ENCODE measurements at places on chromosomes 4 and X.

GRCh38 chr4:76001700-76002099, 5.6 kb downstream of the CXCL9 start:
- DNase-seq, result peak; percentile 62

GRCh38 chr4:30601070-30601865, 118.9 kb upstream of the PCDH7 start:
- no peak for DNase-seq

GRCh38 chrX:1358793-1359476, 22.4 kb downstream of the IL3RA start:
- no peak for DNase-seq

GRCh38 chr4:168646001-168646768, 149.3 kb downstream of the PALLD start:
- no peak for DNase-seq

GRCh38 chr4:40555176-40555900, 74.3 kb downstream of the RBM47 start:
- peak; percentile 18 for DNase-seq

DNA sequence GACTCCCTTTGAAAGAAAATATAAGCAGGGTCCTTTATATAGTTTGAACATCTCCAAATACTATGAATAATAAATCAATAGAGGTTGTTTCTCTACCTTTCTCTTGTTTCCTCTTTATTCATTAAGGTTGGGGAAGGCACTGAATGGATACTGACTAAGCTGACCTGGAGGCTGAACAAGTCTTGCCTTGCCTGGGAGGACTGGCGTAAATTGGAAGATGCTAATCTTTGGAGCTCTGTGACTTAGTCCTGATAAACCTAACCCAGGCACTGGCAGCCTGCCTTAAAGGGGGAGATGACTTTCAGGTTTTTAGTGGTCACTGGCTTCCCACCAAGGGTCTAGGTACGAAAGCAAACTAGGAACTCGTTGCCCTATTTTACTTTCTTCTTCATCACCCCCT, 10.5 kb downstream of the CCDC160 start:
- DNase-seq, result no peak

DNA sequence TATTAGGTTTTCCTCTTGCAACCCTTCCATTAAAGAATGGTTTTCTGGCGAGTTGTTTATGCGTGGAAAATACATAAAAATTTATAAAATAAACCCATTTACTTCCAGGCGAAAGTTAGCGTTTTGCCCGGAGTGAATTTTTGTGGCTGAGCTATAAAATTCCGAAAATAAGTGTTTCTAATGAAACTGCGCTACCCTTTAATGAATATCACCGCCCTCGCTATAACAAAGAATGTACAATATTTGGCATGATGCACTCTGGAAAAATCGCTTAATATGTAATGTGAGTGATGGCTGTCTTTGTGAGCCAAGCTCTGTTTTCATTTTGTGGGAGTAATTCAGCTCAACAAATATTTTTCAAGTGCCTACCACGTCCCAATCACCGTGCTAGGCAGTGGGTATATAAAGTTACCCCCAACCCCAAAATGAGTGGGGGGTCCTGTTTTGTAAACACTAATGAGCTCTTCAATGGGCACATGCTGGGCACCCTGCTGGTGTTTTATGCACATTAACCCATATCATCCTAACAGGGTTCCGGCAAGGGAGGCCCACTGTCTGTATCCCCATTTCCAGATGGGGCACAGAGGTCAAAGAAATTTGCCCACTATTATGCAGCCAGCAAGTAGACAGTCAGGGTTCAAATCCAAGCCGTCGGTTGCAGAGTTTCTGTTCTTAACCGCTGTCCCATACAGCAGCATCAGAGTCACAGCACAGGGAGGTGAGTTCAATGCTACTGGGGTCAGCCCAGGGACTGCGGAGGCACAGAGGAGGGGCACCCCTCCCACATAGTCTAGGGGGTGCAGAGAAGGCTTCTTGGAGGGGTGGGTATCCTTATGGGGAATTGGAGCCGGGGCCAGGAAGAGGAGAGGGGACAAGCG, 65.7 kb upstream of the STX18 start:
- no peak for DNase-seq

GRCh38 chrX:148161701-148162100, 180.6 kb downstream of the FMR1NB start:
- no peak for DNase-seq

GRCh38 chr4:145338568-145338967, 143.1 kb upstream of the SMAD1 start:
- no peak for DNase-seq

GRCh38 chr4:5127556-5127955, 76.3 kb downstream of the STK32B start:
- DNase-seq, result no peak

- peak; percentile 0 for DNase-seq
Observed at GRCh38 chrX:15546745-15547144, 46.1 kb downstream of the BMX start.

DNA sequence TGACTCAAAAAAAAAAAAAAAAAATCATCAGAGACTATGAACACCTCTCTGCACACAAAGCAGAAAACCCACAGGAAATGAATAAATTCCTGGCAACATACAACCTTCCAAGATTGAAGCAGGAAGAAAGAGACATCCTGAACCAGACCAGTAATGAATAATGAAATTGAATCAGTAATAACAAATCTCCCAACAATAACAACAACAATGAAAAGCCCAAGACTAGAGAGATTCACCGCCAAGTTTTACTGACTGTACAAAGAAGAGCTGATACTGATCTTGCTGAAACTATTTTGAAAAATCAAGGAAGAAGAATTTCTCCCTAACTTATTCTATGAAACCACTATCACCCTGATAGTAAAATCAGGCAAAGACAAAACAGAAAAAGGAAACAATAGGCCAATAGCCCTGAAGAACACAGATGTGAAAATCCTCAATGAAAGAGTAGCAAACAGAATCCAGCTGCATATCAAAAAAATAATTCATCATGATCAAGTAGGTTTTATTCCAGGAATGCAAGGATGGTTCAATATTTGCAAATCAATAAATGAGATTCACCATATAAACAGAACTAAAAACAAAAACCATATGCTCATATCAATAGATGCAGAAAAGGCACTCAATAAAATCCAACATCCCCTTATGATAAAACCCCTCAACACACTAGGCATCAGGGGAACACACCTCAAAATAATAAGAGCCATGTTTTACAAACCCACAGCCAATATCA, 31.0 kb upstream of the PLK4 start:
- no peak for DNase-seq

- no peak for DNase-seq
Observed at GRCh38 chr4:119299260-119299671, 22.7 kb downstream of the FABP2 start.

DNA sequence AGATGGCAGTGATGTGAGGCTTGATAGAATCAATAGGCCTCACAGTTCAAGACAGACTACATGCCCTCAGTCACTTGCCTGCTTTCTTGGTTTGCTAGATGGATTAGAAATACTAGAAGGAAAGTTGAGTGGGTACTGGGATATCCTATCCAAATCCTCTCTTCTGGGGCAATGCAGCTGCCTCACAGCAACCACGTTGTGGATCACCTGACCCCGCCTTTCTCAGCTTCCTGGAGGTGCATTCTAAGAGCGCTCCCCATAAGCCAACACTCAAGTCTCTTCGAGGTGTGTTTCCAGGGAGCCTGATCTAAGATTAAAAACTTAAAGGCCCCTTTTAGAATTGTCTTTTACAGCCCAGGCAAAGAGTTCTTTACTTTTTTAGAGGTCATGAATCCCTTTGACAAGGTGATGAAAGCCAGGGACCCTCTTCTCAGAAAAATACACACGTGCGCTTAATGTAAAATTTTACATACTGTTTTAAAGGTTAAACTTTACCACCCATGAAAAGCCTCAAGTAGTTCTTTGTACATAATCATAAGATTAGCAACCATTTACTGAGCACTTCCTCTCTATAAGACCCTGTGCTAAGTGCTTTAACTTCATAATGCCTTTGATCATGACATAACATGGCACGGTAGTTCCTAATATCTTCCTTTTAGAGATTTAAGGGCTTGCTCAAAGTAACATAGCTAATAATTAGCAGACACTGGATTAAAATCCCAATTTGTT, 840 bp upstream of the RPL34 start:
- DNase-seq, result peak; percentile 52

GRCh38 chr4:150501983-150502382, 80.0 kb upstream of the MAB21L2 start:
- DNase-seq, result no peak

DNA sequence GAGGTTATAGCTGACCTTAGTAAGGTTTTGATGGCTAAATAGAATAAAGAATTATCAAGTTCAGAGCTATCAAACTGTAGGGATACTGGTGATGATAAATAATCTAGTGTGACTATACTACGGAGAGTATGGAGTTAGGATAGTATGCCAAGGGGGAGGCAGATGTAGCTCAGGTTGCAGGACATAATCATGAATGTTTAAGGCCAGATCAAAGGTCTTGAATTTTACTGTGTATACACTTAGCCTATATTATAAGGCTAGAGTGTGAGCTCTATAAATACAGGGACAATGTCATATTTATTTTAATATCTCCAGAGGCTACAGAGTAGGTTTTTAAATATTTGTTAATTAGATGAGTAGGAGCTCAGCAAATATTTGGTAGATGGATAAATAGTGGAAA, 131.1 kb upstream of the STIM2 start:
- DNase-seq, result no peak

GRCh38 chrX:151393514-151393913, 3.5 kb upstream of the VMA21 start:
- peak; percentile 42 for DNase-seq

DNA sequence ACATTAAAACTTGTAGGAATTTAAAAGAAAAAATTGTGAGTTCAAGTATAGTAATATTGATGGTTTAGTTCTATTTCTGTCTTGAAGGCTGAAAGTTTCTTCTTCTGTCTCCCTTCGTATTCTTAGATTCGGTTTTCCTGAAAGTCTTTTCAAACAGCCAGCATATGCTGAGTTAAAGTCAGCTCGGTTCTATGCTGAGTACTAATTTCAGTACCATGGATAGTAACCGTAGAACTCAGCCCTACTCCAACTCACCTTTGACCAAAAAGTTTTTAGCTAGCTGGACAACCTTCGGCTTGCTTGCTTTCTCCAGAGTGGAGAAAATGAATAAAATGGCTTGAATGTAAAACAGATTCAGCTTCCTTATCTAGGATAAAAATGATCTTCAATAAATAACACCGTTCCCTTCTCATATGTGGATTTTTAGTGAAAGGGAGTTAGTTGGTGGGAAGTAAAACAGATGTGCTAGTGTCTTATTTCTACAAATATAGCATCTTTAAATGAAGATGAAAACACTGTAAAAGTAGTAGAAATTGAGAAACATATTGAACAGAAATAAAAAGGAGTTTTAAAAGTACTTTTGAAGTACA, 5.2 kb downstream of the POU4F2 start:
- DNase-seq, result no peak

- DNase-seq, result peak; percentile 1
Observed at GRCh38 chrX:127038065-127038464, 218.5 kb downstream of the PRR32 start.

DNA sequence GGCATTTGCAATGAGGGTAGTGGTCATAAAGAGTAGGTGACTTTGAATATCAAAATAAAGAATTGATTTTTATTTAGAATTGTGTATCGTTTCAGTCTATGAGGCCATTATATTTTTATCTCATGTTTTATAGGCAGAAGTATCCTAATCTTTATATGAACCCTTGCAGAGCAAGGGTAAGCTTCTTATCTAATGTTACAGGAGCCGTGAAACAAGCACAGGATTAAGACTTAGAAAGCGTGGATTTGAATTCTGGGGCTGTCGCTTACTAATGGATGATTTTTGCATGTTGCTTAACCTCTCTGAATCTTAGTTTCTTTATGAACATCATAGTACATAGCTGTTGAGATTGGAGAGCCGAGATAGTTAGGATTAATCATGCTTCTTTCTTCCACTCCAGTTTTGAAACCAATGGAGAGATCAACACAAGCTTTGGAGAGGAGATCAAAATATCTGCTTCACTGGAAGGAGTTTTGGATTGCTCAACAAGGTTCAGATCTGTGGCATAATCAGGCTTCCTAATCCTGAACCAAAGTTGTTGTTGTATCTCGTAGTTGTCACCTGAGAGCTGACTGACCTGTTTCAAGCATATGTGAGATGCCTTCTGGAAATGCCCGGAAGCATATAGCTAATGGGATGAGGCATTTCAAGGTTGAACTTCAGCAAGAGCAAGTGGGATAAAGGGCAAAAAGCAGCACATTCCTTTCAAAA, 166.9 kb upstream of the GK2 start:
- DNase-seq, result no peak

DNA sequence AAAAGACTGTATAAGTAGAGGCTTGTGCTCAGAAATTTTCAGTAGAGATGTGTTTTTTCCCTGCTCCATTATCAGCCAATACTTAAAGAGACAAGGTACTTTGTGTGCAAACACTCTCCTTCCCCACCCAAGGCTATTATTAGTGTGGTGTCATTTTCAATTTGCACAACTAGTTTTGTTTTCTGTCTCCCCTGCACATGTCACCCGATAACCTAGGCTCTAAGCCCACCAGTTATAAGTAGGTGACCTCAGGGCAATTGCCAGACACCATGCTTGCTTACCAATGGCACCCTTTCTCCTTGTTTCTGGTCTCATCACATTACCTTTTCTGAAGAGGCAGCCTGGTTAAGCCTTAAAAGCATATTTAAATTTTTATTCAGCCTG, 8.0 kb upstream of the GUCY1A1 start:
- DNase-seq, result no peak

DNA sequence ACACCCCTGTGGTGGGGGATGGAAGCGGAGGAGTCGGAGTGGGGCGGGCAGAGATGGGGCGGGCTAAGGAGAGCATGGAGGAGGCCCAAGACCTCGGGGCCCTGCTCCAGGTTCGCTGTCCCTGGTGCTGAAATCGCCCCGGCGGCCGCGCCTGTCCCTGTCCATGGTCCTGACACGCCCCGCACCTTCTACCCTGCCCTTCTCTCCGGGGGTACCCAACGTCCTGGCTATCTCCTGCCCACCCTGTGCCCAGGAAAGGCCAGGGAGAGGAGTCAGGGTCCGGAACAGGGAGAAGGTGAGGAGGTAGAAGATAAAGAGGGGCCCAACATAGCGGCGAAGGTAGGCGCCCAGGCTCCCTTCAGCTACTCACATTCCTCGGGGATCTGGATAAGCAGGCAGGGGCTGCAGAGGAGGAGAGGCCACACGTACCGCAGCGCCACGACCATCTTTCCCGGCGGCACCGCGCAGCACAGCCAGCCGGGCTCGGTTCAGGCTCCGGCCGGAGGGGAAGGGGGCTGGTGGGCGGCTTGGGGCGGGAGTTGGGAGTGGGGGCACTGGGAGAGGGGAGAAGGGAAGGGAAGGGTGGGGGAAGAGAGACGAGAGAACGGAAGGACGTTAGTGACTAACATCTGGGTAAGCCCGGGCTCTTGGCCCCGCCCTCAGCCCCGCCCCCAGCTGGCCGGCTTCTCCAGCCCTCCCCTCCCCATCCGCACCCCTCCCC, 10.4 kb downstream of the L1CAM start:
- DNase-seq, result peak; percentile 3

DNA sequence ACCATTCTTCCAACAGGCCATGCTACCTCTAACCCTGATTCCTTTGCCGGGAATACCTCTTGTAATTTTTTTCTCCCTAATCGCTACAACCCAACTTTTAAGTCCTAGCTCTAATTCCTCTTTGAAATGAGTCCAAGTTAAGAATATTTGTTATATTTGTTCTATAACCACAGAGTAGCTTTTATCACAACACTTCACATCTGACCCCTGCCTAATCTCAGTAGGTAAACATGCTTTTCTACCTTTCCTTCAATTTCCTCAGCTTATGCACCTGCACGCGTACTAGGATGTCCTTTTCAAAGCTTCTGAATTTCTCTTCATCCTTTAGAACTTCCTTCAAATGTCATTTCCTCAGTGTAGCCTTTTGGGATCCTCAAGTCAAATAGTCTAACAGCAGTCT, 915.5 kb upstream of the LCORL start:
- DNase-seq, result no peak

- DNase-seq, result no peak
Observed at GRCh38 chrX:105098812-105099211, 121.7 kb downstream of the TEX13A start.
